ENCODE measurements at places on chromosomes 7 and 10.

GRCh38 chr10:126478546-126478945, 90.3 kb upstream of the ADAM12 start:
- no peak for DNase-seq

GRCh38 chr10:63896992-63897391, 375.8 kb downstream of the REEP3 start:
- no peak for DNase-seq

- no peak for DNase-seq
Observed at GRCh38 chr10:23362069-23362830, 17.7 kb upstream of the C10orf67 start.

GRCh38 chr10:95275726-95276366, 15.0 kb downstream of the PDLIM1 start:
- DNase-seq: no peak

- DNase-seq: no peak
Observed at GRCh38 chr7:139548302-139549028, 25.0 kb downstream of the CLEC2L start.

GRCh38 chr7:72710983-72711382, 117.0 kb downstream of the TYW1B start:
- DNase-seq: no peak

GRCh38 chr10:4352414-4352961, 473.5 kb upstream of the AKR1E2 start:
- no peak for DNase-seq

GRCh38 chr7:131904760-131905327, 348.4 kb upstream of the PODXL start:
- no peak for DNase-seq

GRCh38 chr7:77940647-77941046, 142.1 kb downstream of the PHTF2 start:
- DNase-seq: no peak

DNA sequence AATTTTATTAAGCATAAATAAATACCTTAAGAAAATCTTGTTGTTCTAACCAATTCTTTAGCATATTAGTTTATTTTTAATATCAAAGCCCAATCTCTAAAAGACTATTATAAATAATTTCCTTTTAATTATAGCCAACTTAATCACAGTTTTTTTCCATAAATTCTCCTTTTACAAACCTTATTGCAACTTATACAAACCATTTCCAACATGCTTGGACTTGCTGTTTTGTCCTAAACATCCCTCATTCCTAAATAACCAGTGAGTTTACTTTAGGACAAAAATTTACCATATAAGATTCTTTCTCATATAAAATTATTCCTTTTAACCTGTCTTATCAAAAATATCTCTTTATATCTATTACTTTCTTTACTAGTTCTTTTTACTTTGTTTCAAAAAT, 25.2 kb upstream of the LSM8 start:
- DNase-seq: no peak

DNA sequence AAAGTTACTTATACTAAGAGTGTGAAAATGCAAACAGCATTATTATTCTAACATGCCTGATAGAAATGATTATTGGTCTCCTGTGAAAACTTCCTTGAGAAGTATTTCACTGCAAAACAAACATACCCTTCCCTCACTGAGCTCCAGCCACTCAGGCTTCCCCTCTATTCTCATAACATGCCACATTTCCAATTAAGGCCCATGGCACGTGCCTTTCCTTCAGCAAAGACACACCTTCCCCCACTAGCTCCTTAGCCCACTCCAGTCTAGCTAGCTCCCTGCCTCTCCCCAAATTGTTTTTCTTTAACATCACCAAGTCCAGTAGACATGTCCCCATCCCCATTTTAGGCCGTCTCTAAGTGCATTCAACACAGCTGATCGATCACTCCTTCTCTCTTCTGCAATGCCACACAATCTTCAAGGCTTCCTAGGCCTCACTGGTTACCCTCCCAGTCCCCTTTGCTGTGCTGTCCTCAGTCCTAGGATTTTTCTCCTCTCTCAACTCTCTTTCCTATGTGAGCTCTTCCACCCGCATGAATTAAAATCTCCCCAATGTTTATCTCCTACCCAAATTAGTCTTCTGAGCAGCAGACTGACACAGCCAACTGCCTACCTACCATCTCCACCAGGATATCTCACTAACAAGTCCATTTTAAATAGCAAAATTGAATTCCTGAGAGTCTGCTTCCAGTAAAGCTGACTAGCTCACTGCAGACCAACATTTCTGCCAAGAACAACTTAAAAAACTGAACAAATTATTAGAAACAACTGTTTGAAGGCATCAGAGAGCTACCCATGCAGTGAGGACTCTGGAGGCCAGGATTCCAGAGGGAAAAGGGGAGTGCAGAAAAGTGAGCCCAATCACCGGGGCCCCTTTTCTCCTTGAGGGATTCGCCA, 11.9 kb downstream of the CYTH3 start:
- DNase-seq: no peak

GRCh38 chr10:133347710-133348517, 741 bp downstream of the PRAP1 start:
- no peak for DNase-seq

Data from GM12892 (cell line).